ENCODE measurements at places on chromosomes 3 and 15. TPM values are rescaled to one million over a fixed set of nuclear protein-coding genes. Genes with fewer than 3 reads are reported as not detected.

CPLX3 gene
- total RNA-seq: 1.1 TPM

GRCh38 chr15:48617619-48618018 is 27.9 kb downstream of the FBN1 start:
- DNase-seq: peak; percentile 67

DNA sequence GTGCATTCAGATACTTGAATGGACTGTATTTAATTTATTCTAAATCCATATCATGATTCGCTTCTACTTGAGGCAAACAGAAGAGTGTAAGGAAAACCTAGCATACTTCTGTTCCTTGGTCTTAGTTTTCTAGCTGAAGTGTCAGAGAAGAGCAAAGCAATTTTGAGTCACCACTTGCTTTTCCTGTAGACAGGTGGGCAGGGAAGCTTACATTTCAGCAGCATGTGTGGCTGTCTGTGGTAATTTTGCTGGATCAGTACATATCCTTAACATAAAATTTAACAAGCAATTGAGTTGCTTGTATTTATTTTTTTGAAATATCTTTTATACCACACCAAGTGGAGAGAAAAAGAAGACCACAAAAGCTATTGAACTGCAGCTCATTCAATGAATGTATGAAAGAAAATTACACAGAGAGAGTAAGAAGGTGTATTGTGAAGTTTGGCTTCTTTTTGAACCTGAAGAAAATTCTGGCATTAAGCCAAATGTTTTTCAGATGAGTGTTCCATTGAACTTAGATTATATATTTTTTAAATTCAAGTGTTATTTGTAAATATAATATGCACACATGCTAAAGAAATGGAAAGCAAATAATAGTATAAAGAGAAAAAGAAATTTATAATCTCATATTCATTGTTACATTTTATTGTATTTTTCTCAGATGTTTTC is 747.6 kb downstream of the NAALADL2 start:
- DNase-seq: no peak

- no peak for DNase-seq
Measured at GRCh38 chr15:57418635-57419034, 42.3 kb downstream of the CGNL1 start.

DNA sequence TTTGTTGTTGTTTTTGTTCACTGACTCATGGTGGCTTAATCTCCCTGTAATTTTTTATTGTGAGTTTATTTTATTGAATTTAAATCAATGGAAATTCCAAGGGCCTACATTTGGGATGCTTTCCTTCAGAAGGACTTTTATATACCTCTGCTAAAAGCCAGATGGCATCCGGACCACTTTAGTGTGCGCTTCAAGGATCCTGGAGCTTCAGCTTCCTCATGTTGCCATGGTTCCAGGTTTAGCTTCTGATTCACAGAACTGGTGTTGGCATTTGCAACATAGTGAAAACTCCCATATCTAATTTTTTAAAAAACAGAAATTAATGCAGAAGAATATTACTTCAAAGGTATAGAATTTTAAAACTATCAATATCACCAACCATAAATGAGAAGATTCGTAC is 8.5 kb upstream of the HACD2 start:
- DNase-seq: no peak
